ENCODE measurements at places on chromosomes 16 and 17. TPM values are rescaled to one million over a fixed set of nuclear protein-coding genes. Genes with fewer than 3 reads are reported as not detected.

RNF43 gene
- not detected for total RNA-seq

NPIPB8 gene
- total RNA-seq: not detected

- no peak for DNase-seq
Measured at GRCh38 chr16:73505577-73505976, 457.6 kb upstream of the ZFHX3 start.

GRCh38 chr16:66512272-66513110 lies 37.4 kb downstream of the TK2 start:
- DNase-seq: peak; percentile 65

DNA sequence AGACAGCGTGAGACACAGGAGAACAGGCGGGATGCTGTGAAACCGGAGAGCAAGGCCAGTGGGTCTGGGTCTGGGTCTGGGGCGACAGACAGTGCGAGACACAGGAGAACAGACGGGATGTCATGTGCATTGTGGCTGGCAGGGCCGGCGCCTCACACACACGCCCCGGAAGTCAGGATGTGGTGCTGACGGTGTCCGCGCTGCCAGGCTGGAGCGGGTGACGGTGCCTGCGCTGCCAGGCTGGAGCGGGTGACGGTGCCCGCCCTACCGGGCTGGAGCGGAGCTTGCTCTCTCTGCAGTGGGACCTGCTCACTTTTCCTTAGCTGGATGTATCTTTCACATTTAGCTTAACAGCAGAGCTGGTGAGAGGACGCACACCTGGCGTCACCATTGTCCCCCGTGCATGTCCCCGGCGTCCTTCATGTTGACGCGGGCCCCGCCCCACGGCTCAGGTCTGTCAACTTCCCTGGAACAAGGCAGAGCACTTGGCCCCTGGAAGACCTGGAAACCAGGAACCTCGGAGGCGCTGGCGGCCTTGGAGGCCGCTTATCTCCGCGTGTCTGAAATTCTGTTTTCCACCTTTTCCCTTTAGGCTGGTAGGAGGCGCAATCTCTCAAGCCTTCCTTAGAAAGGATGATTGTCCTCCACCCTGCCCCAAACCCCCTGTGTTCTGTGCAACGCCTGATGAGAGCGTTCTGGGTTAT lies 43.0 kb upstream of the ZNF750 start:
- no peak for DNase-seq

DNA sequence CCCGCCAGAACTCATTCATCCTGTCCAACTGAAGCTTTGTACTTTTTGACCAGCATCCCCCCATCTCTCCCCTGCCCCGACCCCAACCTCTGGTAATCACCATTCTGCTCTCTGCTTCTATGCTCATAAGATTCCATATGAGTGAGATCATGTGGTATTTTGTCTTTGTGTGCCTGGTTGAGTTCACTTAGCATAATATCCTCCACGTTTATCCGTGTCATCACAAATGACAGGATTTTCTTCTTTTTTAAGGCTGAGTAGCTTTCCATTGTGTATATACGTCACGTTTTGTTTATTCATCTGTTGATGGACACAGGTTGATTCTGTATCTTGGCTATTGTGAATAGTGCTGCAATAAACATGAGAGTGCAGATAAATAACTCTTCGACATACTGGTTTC lies 278.9 kb downstream of the SNX29 start:
- no peak for DNase-seq

- no peak for DNase-seq
Measured at GRCh38 chr16:53415504-53415903, 18.8 kb upstream of the RBL2 start.

DNA sequence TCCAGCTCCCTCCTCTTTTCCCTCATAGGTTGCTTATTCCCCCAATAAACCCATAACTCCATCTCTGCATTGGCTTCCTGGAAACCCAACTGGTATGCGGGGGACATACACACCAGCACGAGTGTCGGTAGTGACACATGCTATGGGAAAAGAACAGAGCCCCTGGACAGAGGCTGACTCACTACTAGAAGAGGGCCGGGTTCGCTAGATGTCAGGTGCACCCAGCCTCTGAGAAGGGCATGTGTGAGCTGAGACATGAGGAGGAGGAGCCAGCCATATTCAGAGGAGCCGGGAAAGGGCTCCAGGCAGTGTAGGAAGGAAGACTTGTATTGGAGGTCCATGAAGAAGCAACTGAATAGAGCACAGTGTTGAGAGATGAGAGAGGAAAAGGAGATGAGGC lies 241.1 kb downstream of the SOX9 start:
- DNase-seq: no peak

STXBP4 gene
- 8.7 TPM for total RNA-seq

- DNase-seq: no peak
Measured at GRCh38 chr16:87448866-87449265, 44.0 kb downstream of the ZCCHC14 start.

GRCh38 chr17:33528846-33529245 lies 235.8 kb upstream of the ASIC2 start:
- no peak for DNase-seq

DNA sequence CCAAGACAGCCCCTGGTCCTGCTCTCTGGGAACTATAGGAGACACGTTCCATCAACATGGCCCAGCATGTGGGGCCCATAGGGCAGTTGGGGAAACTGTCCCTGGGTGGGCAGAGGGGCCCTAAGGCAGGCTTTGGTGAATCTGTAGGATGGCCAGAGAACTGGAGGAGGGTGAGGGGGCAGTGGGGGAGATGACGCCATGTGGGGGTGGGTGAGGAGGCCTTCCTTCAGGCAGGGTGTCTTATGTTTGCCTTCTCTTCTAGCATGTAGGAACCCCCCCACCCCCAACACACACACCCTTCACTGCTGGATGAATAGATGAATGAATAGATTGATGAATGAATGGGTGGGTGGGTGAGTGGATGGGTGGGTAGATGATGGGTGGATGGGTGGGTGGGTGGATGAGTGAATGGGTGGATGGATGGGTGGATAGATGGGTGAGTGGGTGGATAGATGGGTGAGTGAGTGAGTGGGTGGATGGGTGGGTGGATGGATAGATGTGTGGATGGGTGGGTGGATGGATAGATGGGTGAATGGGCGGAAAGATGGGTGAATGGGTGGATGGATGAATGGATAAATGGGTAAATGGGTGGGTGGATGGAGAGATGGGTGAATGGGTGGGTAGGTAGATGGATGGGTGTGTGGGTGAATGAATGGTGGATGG lies 2.5 kb upstream of the CBFA2T3 start:
- DNase-seq: no peak

Measured in dermis blood vessel endothelial cell (primary cell).